ENCODE measurements at places on chromosomes 7 and 10.

GRCh38 chr7:81260152-81260551 is 341.3 kb upstream of the SEMA3C start:
- no peak for DNase-seq

GRCh38 chr10:110778211-110778610 is 93.5 kb upstream of the PDCD4 start:
- DNase-seq = no peak

DNA sequence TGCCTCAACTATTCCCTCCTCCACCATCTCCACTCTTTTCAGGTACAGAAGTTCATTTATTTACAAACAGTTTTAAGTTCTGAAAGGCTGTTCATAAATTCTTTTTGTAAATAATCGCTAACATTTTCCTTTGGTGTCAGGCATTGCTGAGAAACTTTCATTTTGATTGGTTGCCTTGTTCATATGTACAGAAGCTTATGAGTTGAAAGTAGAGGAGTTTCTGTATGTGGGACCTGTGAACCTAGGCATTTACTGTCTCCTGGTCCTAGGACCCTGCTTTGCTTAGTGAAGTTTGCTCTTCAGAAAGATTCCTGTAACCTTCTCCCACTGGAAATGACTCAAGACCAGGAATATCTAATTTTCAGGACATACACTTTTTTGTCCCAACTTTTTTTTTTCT is 30.4 kb downstream of the CCSER2 start:
- no peak for DNase-seq

DNA sequence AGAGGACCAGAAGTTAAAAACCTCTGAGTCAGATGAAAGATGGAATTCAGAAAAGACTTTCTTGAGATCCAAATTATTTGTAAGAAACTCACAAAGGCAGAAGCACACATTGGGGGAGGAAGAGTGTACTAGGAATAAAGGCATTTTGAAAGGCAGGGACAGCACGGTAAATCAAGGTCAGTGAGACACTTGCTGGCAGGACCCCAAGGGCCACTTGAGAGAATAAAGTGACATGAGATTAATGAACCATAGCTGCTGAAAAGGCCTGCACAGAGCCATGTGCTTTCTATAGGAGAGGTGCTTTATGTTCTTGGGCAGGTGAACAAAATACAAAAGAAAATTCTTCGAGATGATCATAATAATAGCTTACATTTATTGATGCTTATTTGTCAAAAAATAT is 929.9 kb upstream of the MBL2 start:
- no peak for DNase-seq

DNA sequence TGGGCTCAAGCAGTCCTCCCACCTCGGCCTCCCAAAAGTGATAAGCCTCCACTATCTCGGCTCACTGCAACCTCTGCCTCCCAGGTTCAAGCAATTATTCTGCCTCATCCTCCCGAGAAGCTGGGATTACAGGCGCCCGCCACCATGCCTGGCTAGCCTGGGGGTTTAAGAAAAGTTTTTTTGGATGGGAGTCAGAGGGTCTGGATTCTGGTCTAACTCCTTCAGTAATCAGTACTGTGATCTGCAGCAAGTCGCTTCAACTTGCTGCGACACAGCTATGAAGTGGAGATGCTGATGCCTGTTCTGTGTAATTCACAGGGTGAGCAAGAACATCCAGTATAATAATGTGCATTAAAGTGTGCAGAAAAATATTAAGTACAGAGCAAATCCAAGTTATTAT is 88.4 kb upstream of the AGBL3 start:
- no peak for DNase-seq

GRCh38 chr10:92517034-92517655 is 56.7 kb downstream of the IDE start:
- peak; percentile 64 for DNase-seq

- no peak for DNase-seq
Measured at GRCh38 chr10:62390497-62391176, 16.5 kb downstream of the ZNF365 start.

DNA sequence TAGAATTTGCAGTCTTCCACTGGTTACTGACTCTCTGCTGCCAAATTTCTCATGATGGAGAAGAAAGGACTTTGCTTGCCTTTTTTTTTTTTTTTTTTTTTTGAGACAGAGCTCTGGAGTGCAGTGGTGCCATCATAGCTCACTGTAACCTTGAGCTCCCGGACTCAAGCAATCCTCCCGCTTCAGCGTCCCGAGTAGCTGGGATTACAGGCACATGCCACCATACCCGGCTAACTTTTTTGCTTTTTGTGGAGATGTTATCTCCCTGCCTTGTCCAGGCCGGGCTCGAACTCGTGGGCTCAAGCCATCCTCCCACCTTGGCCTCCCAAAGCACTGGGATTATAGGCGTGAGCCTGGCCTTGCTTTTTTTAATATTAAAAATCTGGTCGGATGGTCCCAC is 6.2 kb downstream of the INSIG1 start:
- no peak for DNase-seq

DNA sequence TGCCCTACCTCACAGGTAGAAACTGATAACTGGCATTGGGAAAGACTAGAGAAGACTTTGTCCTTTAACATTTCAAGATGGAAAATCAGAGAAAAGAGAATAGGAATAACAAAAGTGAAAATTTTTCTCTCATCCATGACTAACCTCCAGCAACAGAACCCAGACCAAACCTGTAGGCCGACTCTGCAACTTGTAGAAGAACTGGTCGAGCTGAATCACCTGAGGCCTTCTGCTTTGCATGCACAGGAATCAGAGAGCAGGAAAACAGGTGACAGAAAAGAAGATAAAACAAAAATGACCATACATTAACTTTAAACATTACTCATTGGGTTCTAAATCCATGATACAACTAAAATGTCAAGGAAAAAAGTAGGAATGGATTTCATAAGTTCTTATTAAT is 137.1 kb downstream of the SLC25A13 start:
- DNase-seq = no peak

- no peak for DNase-seq
Measured at GRCh38 chr7:135095450-135095849, 52.4 kb upstream of the TMEM140 start.

- DNase-seq = no peak
Measured at GRCh38 chr7:9835199-9835598, 1138.5 kb upstream of the PHF14 start.

DNA sequence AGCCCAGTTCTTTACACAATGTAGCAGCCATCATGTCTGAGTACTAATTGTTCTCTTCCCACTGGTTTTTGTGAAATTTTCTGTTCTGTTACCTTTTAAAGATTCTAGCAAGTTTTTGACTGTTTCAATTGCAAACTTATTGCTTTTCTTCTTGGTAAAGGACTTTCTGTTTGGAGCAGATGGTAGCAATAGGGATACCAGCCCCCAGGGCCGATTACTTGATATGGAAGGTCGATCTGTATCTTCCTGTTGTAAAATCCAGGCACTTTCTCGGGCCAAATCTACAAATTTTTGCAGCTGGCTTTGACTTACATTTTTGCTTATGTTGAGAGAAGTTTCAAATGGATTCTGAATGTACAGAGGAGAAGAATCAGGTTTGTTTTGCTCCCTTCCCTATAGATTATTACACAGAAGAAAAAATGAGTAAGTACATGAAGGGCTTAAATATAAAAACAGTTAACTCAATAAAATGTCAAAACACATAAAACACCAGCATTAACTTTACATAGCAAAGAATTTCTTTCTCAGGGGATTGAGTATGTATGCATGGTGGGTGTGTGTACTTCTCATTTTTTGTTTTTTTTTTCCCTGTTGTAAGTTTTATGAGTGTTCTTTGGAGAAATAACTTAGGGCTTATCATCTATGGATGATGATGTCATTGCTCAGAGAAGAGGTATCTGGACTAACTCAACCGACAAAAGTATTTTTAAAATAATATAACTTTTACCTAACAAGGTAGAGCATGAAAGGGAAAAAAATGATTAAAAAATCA is 35.3 kb downstream of the MTPAP start:
- DNase-seq = no peak

DNA sequence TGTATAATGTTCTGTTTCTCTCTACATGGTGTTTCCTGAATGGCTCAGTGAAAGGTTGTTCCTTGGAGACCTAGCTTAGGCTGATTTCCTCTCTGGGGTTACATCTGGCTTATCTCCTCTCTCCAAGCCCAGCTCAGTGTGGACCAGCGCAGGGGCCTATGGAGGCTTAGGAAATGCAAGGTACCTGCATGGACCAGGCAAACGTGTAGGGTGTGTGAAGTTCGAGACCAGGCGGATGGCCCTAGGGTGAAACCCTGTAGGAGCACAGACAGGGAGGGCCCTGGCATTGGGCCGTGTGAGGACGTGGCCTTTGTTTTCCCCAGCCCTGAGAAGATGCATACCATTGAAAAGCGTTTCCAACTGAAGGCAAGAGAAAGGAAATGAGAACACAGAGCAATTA is 59.0 kb downstream of the DOCK1 start:
- DNase-seq = no peak

DNA sequence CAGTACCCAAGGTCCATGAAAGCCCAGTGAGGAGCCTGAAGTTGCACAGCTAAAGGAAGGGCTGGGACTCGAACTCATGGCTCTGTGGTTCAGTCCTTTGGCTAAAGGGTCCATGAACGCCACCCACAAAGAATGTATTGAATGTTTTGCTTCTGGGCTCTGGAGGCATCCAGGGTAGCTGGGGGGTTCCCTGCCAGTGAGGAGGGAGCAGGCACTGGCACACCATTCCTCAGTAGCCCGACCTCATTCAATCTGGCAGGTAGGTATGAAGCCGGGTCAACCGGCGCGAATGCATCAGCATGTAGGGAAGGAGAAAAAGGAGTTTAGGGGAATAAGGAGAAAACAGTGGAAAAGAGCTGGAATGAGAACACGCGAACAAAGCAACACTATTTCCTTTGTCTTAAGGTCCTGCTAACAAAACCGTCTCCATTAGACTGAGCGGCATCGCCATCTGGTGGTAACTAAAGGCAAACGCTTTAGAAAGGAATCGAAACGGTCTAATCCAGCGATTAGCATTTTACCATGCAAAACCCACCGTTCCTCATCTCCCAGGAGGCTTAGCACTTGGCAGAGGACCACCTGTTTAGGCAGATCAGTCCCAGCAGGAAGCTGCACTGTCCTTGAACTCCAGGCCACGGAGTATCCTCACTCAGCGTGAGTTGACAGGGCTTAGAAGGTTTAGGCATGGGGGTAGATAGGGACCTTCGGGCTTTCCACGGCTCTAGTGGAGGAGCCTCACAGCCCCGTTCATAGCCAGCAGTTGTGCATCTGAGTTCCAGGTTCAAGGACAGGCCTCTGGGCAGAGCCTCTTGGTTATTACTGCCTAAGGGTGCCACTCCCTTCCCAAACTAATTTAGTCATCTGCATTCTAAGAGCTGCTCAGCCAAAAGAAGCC is 122.8 kb downstream of the UBE2H start:
- DNase-seq = peak; percentile 66

GRCh38 chr10:110724116-110724921 is 80.2 kb downstream of the RBM20 start:
- DNase-seq = no peak

DNA sequence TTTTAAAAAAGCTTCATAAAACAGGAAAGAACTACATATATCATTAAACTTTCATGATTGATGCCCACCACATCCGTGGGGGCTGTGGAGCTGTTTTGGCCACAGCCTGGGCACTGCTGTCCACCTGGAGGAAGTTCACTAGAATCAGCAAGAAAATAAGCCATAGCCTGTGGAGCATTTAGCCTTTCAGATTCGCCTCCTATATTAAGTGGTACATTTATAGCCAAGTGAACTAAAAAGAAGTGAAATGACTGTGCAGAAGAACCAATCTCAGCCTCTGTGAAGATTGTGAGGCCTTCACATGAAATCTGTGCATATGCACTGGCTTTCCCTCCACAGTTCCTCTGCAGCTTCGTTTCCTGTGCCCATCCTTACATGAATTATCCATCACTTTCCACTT is 23.5 kb downstream of the WNT16 start:
- DNase-seq = no peak

DNA sequence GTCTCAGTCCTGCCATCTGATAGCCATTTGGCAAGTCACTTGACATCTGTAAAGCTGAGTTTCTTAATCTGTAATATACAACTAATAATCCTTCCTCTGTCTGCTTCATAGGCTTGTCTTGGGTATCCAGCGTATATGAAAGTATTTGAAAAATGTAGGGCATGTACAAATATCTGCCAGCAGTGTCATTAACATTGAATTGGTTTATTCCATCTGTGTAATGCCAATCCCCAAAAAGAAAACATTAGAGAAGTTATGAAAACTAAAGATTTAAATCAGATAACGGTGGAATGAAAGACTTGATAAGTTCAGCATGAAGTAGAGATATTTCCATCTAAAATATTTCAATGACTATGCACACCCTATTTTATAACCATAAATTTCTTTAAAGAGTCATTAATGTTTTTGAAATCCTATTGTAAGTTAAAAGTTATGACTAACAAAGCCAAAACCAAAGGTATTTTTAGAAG is 9.8 kb upstream of the RTKN2 start:
- DNase-seq = no peak

DNA sequence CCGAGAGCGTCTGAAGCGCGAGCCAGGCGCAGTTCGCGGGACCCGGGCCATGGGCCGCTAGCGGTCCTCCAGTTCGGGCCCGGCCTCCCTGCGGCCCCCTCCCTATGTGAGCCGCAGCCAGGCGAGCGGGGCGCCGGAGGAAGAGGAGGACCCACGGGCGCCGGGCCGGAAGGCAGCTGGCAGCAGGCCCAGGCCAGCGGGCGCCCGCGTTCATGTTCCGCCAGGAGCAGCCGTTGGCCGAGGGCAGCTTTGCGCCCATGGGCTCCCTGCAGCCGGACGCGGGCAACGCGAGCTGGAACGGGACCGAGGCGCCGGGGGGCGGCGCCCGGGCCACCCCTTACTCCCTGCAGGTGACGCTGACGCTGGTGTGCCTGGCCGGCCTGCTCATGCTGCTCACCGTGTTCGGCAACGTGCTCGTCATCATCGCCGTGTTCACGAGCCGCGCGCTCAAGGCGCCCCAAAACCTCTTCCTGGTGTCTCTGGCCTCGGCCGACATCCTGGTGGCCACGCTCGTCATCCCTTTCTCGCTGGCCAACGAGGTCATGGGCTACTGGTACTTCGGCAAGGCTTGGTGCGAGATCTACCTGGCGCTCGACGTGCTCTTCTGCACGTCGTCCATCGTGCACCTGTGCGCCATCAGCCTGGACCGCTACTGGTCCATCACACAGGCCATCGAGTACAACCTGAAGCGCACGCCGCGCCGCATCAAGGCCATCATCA is 1.1 kb downstream of the ADRA2A start:
- no peak for DNase-seq

GRCh38 chr7:132226046-132226956 is 350.0 kb downstream of the PLXNA4 start:
- DNase-seq = no peak

GRCh38 chr7:31071645-31072029 is 19.5 kb downstream of the ADCYAP1R1 start:
- no peak for DNase-seq

GRCh38 chr7:113247198-113247597 is 128.8 kb upstream of the SMIM30 start:
- no peak for DNase-seq

All from HCT116 (cell line).